ENCODE measurements at places on chromosomes 3 and 15. TPM values are rescaled to one million over a fixed set of nuclear protein-coding genes. Genes with fewer than 3 reads are reported as not detected.

Gene LCTL
- not detected for total RNA-seq

Gene HYKK
- 4.8 TPM for total RNA-seq

Gene TMC3
- not detected for total RNA-seq

Gene ZNF80
- total RNA-seq = not detected

Gene SCAMP5
- total RNA-seq = 13.6 TPM

Gene C3orf85
- total RNA-seq = 12.6 TPM

Gene TOPBP1
- 7.5 TPM for total RNA-seq

Gene H1-8
- total RNA-seq = not detected

DNA sequence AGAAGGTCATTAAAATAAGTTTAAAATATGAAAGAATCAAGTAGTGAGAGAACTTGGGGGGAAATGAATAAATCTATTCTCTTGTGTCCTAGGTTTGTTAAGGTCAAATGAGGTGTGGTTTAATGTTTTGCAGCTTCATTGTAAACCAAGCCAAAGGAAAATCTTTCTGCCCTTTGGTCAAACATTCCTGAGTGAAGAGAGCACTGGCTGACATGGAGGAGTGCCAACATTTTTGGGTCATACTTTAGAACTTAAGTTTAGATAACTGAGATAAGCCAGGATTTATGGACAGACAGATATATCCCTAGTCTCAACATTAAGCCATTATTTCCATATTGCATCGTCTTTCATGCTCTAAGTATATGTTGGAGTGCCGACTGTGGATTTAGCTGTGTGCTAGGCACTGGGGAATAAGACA lies 66.4 kb downstream of the PTPRG start:
- H3K27me3 ChIP-seq = no peaks in the 10 kb centered on the region
- no peak overlapping the region for H3K27ac ChIP-seq
- no peak for DNase-seq
- H3K36me3 ChIP-seq = no peaks in the 10 kb centered on the region
- H3K4me3 ChIP-seq = no peak overlapping the region

DNA sequence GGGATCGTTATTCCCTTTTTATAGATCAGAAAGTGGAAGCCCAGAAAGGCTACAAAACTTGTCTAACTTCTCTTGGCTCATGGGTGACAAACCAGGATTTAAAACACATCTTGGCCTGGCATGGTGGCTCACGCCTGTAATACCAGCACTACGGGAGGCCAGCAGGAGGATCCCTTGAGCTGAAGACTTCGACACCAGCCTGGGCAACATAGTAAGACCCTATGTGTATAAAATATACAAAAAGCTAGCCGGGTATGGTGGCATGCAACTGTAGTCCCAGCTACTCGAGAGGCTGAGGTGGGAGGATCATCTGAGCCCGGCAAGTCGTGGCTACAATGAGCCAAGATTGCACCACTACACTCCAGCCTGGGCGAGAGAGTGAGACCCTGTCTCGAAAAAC lies 479.1 kb downstream of the MAGI1 start:
- no peak overlapping the region for H3K4me3 ChIP-seq
- H3K4me1 ChIP-seq = no peaks in the 10 kb centered on the region
- no peaks in the 10 kb centered on the region for H3K27me3 ChIP-seq
- DNase-seq = no peak
- no peaks in the 10 kb centered on the region for H3K36me3 ChIP-seq

DNA sequence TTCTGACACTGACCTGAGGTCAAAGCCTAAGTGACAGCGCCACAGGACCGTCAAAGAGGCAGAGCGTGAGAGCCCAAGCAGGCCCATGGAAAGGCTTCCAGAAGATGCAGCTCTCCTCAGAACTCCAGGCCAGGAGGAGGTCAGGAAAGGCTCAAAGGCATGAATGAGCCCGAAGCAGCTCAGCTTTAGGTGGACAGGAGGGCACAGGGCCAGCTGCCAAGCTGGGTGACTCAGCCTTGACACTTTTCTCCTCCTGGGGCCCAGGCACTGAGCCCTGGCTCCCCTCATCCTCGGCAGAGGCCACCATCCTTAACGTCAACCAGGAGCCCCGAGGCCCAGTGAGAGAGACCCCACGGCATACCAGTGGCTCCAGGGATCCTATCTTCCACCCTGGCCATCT lies 62.9 kb downstream of the ADCY5 start:
- peak; percentile 70 for DNase-seq
- no peaks in the 10 kb centered on the region for H3K27me3 ChIP-seq
- no peaks in the 10 kb centered on the region for H3K4me1 ChIP-seq

- H3K27ac ChIP-seq = no peak overlapping the region
- H3K4me3 ChIP-seq = no peak overlapping the region
- no peaks in the 10 kb centered on the region for H3K27me3 ChIP-seq
- no peak for DNase-seq
Observed at GRCh38 chr15:89171136-89172072, 50.0 kb downstream of the RLBP1 start.

- no peak overlapping the region for H3K4me3 ChIP-seq
- no peaks in the 10 kb centered on the region for H3K27me3 ChIP-seq
- no peaks in the 10 kb centered on the region for H3K4me1 ChIP-seq
- no peaks in the 10 kb centered on the region for H3K36me3 ChIP-seq
Observed at GRCh38 chr3:138206196-138206595, 19.1 kb downstream of the ARMC8 start.

GRCh38 chr3:56923526-56924224 lies 121.9 kb upstream of the ARHGEF3 start:
- no peaks in the 10 kb centered on the region for H3K27me3 ChIP-seq
- no peaks in the 10 kb centered on the region for H3K4me1 ChIP-seq
- no peak for DNase-seq
- no peak overlapping the region for H3K4me3 ChIP-seq

DNA sequence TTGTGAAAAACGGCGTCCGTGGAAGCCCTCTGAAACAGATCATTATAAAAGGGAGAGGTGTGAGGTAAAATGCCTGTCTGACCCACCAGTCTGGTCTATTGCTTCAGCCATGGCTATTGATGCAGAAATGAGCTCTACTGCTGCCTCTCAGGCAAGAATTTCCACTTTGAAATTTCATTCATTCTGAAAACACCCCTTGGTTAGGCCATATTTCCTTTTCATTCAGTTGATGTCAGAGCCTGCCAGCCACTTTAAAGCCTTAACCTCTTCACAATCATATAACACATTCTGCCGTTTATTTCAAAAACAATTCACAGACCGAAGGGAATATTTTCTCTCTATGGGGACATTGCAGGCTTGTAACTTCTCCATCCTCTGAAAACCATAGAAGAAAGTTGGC lies 71.9 kb downstream of the FOXB1 start:
- no peaks in the 10 kb centered on the region for H3K27me3 ChIP-seq
- no peak overlapping the region for H3K4me3 ChIP-seq
- H3K4me1 ChIP-seq = no peaks in the 10 kb centered on the region

DNA sequence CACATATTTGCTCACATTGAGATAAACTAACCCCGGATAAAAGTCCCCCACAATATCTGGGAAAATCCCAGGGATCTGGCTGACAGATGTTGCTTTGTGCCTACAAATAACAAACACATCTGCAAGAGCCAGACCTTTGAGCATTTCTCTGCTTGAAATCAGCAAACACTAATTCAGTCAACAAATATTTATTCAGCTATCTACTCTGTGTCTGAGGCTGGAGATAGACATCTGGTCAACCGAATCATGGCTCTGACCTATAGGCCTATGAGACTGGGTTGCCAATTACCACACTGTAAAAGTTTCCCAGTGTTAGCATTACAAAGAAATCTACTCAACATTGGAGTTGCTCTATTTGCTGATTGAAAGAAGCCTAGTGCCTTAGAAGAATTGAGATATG lies 201.1 kb upstream of the CADPS start:
- H3K4me1 ChIP-seq = no peaks in the 10 kb centered on the region
- DNase-seq = no peak
- H3K4me3 ChIP-seq = no peak overlapping the region
- H3K36me3 ChIP-seq = no peaks in the 10 kb centered on the region
- H3K27ac ChIP-seq = no peak overlapping the region

- no peak overlapping the region for H3K4me3 ChIP-seq
- no peaks in the 10 kb centered on the region for H3K36me3 ChIP-seq
- H3K27ac ChIP-seq = no peak overlapping the region
- H3K27me3 ChIP-seq = no peaks in the 10 kb centered on the region
Observed at GRCh38 chr3:172052405-172052804, 13.0 kb downstream of the FNDC3B start.

- H3K27me3 ChIP-seq = no peaks in the 10 kb centered on the region
- peak; percentile 86 for DNase-seq
- H3K4me1 ChIP-seq = peaks cover 14% of the 10 kb centered on the region
- H3K27ac ChIP-seq = no peak overlapping the region
- no peaks in the 10 kb centered on the region for H3K36me3 ChIP-seq
- H3K4me3 ChIP-seq = no peak overlapping the region
Observed at GRCh38 chr15:74251131-74251811, 15.1 kb downstream of the CCDC33 start.

DNA sequence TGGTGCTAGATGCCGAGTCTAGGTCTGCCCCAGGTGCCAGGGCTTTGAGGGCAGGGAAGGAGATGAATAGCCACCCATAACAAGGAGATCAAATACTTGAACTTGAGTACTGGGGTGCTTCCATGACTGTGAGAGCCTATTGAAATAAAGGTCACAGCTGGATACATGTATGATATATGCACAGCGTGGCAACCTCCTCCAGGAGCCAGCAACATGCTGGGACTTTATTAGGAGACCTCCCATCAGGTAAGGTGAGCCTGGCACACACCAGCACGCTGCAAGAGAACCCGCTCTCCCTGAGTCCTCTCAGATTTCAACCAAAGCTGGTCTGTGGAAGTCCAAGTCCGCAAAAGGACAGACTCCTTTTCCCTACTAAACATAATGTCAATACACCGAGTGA lies 10.5 kb upstream of the HES1 start:
- no peak overlapping the region for H3K4me3 ChIP-seq
- H3K36me3 ChIP-seq = no peaks in the 10 kb centered on the region
- no peak overlapping the region for H3K27ac ChIP-seq
- H3K4me1 ChIP-seq = peaks cover 12% of the 10 kb centered on the region

GRCh38 chr3:128555841-128556240 lies 62.8 kb upstream of the GATA2 start:
- H3K36me3 ChIP-seq = no peaks in the 10 kb centered on the region
- H3K4me3 ChIP-seq = no peak overlapping the region
- no peak overlapping the region for H3K27ac ChIP-seq
- no peak for DNase-seq
- H3K27me3 ChIP-seq = no peaks in the 10 kb centered on the region

Measured in right lobe of liver (tissue), 6 donors.